ENCODE measurements at places on chromosomes 12 and 14. TPM values are rescaled to one million over a fixed set of nuclear protein-coding genes. Genes with fewer than 3 reads are reported as not detected.

DNA sequence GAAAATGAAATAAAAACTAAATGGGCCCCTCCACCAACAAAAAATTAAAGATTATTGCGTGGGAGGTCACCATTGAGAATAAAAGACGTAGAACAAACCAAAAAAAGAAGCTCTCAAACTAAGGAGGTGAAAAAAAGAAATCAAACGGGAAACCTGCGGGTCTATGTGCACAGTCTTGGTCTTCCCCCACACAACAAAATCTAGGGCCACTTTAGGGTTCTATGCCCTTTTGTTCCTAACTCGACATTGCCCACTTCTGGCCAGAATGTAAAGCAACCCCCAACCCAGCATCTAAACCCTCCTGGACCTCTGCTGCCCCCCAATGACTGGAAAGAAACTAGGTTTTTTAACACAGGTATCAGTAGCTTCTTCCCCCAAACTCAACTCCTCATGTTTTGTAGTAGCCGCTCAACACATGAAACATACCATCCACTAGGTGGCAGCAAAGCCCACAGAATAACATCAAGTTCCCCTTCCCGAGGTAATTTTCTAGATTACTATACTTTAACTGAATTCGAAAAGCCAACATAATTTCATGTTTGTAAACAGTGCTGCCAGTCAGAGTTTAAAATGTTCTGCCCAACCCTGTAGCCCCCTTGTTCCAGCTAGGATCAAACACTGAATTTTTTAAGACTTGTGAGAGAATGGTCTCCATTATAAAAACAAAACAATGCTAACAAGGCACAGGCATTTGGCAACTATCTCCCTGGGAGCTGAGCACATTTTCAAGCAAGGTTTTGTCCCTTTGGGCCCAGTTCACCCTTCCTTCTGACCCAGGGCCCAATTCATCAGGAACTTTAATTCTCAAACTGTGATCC is 18.7 kb downstream of the DAD1 start:
- DNase-seq, result no peak

GRCh38 chr12:10094646-10095395 is 4.0 kb downstream of the CLEC1A start:
- DNase-seq, result no peak

The CARMIL3 gene
- total RNA-seq, result 0.05 TPM

- DNase-seq, result no peak
Measured at GRCh38 chr12:116210131-116210530, 67.4 kb downstream of the MED13L start.

DNA sequence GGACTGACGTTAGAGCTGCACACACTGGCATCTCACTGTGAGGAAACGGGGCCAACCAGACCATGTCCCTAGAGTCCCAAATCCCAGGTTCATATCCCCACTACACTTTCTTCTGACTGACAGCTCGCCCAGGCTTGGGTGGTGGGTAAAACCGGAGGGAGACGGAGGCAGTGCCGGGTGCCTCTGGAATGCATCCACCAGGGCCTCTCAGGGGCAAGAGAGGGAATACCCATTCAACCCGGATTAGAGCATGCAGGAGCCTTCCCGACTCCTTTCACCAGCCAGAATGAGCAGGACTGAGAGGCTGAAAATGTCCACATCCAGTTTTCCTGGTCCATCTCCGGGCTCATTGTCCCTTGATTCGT is 297.2 kb downstream of the ADGRD1 start:
- DNase-seq, result no peak

The TAS2R20 gene
- 1.3 TPM for total RNA-seq

DNA sequence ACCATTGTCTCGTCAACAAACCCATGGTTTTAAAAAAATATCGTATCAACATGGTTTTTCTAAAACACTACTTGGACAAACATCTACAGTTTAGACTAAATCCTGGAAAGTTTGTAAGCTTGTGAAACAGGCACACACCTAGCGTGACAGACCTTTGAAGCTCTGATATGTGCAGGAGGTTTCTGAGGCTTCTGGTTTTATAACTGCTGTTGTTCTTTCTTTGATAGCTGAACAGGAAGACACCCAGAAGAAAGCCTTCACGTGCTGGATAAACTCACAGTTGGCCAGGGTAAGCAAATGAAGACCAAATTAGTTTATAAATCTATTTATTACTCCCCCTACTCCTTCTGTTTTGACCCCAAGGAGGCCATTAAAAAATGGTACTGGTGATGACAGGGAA is 87.6 kb downstream of the SYNE2 start:
- DNase-seq, result no peak

DNA sequence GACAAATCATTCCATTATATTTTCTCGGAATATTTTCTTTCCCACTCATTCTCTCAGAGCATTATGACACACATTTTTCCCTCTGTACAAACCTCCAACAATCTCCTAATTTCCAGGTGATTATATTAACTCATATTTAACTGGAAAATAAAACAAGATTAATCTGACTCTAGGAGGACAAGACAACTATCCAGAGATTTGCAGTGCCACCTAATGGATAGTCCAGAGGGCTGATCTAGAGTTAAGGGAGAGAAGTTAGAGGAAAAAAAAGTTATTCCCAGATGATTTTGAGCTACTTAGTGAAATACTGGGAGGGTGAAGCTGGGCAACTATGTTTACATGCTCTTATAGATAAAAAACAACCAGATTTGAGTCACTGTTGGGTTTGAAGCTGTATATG is 161.7 kb downstream of the ALX1 start:
- no peak for DNase-seq

DNA sequence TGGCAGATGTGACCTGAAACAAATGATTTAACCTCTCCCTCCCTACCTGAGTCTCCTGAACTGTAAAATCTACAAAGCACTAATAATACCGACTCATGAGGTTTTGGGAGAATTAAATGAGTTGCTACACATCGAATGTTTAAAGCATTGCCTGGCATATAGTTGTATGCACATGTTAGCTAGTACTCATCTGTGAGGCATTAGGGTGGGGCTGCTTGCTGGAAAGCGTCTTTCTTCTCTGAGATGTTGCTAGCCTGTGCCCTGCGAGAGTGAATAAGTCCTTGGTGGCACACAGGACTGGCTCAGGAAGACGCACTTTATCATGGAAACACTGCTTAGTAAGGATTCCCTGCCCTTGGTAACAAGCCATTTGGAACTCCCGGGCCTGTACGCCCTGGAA is 6.1 kb downstream of the RAPGEF3 start:
- no peak for DNase-seq

The PLXNC1 gene
- 4.4 TPM for total RNA-seq

The NTS gene
- total RNA-seq, result not detected

DNA sequence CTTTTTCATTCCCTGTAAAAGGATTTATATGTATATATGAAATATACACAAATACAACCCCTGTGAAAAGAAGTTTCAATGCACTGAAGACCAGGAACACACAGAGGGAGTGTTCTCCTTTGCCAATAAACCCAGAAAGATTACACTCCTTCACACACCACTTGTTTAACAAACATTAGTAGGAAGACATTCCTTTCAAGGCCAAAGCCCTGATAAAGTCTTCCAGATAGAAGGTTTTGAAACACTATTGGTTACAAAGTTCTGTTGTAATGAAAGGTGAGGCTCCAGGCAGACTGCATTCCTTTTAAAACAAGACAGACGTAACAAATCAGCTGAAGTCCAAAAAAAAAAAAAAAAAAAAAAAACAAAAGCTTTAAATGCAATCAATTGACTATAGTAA is 81.0 kb downstream of the PTPN21 start:
- no peak for DNase-seq

- DNase-seq, result no peak
Measured at GRCh38 chr12:109330282-109331230, 17.1 kb upstream of the MYO1H start.

The ACSM4 gene
- not detected for total RNA-seq

The C12orf50 gene
- 0.05 TPM for total RNA-seq

All from cardiac septum (tissue), 1 donor.